ENCODE measurements at places on chromosomes 11 and 22. TPM values are rescaled to one million over a fixed set of nuclear protein-coding genes. Genes with fewer than 3 reads are reported as not detected.

DENND6B gene
- total RNA-seq: 5.5 TPM

SAMM50 gene
- total RNA-seq: 29.5 TPM

GRCh38 chr11:117303646-117304315, 12.3 kb downstream of the BACE1 start:
- no peak for DNase-seq

DNA sequence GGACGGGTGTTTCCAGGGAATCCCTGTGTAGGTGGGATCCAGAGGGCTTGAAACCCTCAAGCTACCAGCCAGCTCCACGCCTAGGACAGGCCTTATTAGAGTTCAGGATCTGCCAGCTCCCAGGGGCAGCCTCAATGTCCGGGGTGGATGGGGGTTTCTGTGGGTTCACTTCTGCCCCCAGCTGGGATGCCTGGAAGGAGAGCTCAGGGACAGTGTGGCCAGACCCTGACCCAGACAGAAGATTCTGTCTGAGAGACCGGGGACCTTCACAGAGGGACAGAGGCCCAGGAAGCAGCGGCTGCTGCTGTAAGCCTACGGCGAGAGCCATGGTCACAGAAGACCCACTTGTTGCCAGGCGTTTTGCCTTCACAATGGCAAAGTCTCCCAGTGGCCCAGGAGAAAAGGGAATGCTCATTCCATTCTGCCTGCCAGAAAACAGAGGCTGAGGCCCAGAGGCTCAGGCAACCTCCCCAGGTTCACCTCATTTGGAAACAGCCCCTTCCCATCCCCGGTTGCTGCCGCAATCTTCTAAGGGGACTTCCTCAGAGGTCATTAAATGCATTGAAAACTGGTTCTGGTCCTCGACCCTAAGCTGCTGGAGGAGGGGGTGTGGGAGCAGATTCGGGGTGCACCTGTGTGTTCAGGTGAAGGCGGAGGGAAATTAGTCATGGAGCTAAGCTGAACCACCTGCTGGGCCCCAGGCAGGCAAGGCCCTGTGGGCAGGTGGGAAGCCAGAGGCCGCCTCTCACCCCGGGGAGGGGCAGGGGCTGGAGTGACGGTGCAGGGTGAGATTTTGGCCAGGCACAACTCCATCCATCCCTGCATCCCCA, 4.9 kb upstream of the KRTAP5-6 start:
- no peak for DNase-seq
